ENCODE measurements at places on chromosomes 5 and 9. TPM values are rescaled to one million over a fixed set of nuclear protein-coding genes. Genes with fewer than 3 reads are reported as not detected.
A peak's percentile ranks its signal among the peaks of the same experiment; 100 is the strongest.

Gene SCGB3A1
- not detected for total RNA-seq

Gene GPR150
- not detected for total RNA-seq

Gene PTTG1
- 27.0 TPM for total RNA-seq

Gene ECSCR
- total RNA-seq = 12.8 TPM

- DNase-seq = peak; percentile 42
These were observed 14.6 kb upstream of the BNC2 start for GRCh38 chr9:16884952-16885513.

GRCh38 chr9:96522366-96522765, 72.4 kb downstream of the HABP4 start:
- peak; percentile 14 for DNase-seq

GRCh38 chr5:31671339-31671741, 32.4 kb downstream of the PDZD2 start:
- no peak for DNase-seq

- DNase-seq = no peak
These were observed 16.7 kb downstream of the UBE2D2 start for GRCh38 chr5:139577689-139578290.

DNA sequence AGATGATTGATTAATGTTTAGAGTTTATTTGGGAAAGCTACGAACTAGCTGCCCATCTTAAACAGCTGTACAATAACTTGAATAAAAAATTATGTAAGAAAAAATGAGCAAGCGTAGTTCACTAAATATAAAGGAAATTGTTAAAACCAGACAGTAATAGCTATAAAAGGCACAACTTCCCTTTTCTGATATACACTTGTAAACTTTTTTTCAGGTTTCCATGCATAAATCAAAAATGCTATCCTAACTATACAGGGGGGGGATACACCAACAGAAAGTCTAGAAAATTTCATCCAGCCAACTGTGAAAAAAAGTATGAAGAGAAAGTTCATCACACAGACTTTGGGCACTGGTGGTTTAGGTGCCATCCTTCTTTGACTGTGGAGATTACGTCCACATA, 122.3 kb downstream of the NR3C1 start:
- DNase-seq = no peak

DNA sequence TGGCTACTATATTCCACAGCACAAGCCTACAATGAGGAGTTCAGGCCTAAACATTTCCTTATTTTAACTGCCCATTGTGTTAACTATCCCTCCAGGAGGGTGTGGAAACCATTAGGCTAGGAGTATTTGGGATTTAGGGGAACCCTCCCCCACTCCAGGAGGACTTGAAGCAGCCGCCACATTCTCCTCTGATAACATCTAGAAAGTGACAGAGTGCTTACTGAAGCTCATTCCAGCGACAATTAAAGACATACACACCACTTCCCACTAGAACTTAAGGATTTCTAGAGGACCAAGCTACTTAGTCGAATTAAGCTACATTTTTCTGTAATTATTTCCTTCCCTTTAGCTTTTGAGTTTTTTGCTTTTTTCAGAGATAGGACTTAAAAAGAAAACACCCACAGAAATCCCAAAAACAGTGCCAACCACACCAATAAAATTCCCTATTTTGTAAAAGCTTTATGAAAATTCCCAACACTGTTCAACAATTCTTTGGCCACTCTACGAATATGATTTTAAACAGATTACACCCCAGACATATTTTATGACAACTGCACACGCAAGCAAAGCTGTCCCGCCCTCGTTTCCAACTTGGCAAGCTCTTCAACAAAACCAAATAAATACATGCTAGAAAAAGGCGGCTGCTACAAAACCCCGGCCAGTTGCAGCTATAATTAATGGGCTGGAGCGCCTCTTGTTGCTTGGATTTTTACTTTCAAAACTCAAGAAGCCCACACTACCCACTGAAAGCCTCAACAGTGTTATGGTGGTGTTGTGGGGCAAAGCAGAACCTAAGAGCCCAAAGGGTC, 4.5 kb downstream of the ROR2 start:
- DNase-seq = peak; percentile 94
